NCI-H187 treated with DMSO at 0.1 percent for 48 hours (cell line): ENCODE measurements at places on chromosomes 13 and 19.

- no peak for DNase-seq
Measured at GRCh38 chr19:1254081-1254527, 5.7 kb downstream of the MIDN start.

DNA sequence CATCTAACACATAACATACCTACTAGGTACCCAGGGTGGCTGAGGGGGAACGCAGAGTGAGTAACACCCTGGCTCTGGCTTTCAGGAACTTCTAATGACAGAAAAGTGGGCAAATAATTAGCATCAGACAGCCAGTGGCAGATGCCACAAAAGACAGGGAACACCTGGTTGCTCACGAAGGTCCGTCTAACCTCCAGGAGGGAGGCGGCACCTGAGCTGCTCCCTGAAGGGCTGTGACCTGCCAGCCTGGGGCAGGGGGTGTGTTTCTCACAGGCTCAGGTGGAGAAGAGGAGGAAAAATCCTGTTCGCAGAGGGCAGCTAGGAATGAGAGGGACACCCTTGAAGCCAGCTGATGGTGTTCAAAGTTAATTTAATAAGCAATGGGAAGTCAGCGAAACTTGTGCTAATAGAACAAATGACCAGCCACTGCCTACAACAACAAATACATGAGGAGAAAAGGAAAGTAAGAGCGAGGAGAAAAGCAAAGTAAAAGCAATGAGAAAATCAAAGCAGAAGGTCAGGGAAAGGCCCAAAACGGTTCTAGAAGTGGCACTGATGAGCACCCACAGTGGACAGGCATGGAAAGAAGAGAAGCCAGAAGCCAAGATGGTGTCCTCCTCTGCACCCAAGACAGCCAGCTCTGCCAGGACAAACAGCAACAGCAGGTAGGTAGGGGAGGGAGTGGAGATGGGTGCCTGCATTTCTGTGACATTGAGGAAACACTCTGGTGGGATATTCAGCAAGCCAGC, 87.3 kb downstream of the STK24 start:
- no peak for DNase-seq

- DNase-seq, result no peak
Measured at GRCh38 chr13:96460609-96461008, 370.7 kb downstream of the HS6ST3 start.

- DNase-seq, result no peak
Measured at GRCh38 chr19:49114630-49115363, 627 bp downstream of the LIN7B start.

DNA sequence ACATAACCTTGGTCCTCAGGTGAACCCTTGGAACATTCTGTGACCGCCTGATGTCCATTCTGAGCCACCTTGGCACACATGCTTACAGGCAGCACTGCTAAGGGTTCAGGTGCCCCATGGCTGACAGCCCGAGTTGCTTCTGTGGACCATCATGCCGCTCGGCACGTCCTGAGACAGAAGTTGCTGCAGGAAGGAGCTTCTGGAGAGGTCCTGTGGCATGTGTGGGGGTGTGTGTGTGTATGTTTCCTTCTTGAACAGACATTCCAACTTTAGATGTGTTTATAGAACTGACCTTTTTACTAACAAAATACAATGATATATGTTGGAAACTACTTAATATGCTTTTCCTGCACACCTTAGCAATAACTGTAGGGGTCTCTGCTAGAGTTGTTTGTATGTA, 4.8 kb upstream of the C1QTNF9 start:
- DNase-seq, result no peak

GRCh38 chr13:27592865-27593264, 27.5 kb downstream of the LNX2 start:
- DNase-seq, result no peak

DNA sequence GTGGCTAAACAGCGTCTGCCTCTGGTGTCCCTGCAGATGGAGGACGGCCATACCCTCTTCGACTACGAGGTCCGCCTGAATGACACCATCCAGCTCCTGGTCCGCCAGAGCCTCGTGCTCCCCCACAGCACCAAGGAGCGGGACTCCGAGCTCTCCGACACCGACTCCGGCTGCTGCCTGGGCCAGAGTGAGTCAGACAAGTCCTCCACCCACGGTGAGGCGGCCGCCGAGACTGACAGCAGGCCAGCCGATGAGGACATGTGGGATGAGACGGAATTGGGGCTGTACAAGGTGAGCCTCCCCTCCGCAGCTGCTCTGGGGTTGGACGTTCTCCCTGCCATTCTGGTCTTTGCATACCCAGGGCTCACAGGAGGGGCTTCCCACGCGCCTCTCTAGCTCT, 19.9 kb downstream of the UHRF1 start:
- DNase-seq, result no peak

GRCh38 chr13:107712145-107712860, 503.0 kb downstream of the LIG4 start:
- DNase-seq, result no peak

DNA sequence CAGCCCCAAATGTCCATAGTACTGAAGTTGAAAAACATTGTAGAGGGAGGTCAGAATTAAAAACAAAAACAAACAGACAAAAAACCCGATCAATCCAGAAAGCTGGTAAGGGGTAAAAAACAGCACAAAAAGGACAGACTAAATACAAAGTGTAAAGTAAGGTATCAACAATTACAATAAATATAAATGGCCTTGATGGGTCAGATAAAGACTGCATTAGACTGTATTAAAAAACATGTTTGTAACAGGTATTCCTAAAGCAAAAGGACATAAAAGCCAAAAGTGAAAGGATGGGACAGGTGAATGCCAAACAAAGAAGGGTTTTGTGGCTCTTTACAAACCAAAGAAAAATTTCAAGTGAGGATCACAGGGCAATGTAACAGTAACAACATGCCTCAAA, 16.3 kb downstream of the ZNF329 start:
- DNase-seq, result no peak

DNA sequence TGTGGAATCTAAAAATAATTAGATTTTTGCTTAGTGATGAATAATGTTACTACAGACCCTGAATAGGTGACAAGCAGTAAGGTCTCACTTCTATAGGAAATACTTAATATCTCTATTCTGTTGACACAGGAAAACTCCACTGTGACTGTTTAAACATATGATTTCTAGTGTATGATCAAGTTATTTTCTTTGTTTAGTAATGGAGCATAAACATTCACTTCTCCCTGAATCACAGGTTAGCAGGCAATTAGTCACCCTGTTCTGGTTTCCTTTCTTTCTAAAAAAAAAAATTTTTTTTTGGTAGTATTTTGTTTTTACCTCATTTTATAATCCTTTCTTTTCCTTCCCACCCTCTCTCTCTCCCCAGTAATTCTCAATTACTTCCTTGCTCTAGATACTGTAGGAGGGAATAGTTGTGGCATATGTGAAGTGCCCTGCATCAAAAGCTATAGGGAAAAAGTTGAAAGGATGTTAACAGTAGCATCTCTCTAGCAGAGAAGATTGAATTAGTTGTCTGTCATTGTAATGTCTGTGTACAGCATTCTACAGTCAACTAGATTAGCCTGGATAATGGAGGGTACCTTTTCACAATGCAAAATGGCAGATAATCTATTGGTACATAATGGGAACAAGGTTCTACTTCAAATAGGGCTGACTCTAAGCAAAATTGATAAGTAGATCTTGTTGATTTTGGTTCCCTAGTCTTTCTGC, 3.5 kb downstream of the HS6ST3 start:
- no peak for DNase-seq

DNA sequence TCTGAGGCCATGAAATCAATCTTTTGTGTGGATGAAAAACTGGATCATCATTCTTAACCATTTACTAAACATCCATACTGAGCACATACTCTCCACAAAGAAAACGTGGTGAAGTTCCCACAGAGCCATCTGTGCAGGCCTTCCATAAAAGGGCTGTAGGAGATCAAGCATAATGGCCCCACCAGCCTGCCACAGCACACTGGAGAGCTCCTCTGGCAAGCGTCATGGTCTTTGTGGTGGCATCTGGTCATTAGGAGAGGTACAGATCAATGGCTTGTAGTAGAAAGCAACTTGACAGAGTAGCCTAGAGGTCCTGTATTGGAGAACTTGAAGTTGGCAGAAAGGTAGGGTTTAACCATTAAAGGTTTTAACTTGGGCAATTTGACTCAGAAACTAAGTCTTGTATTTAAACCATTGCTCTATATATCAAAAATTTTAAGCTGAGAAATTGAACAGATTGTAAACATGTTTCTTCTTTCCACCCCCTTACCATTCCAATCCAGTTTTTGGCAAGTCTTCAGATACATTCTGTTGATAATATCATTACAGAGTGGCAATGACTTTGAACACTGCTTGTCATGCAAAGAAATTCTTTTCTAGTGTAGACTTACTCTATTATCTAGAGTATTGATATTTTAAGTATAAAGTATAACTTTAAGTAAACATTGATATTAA, 128.3 kb downstream of the LMO7 start:
- DNase-seq, result no peak

GRCh38 chr19:2275588-2276428, 6.2 kb downstream of the PEAK3 start:
- no peak for DNase-seq

DNA sequence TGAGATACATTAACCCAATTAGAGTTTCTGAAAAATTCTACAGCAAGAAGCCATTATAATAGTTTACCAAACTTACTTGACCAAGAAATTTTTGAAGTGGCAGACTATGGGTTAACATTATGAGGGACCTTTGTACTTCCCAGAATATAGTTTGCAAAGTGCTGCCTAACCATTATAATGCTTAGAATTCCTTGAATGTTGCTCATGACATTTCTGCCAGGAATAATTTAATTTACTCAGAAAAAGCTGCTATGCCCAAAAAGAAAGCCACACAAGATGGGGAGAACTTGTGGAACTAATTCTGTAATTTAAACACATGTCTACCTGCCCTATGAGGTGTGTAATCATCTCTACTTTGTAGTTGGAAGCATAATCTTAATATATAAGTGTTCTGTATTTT, 58.1 kb upstream of the MYCBP2 start:
- DNase-seq, result no peak

DNA sequence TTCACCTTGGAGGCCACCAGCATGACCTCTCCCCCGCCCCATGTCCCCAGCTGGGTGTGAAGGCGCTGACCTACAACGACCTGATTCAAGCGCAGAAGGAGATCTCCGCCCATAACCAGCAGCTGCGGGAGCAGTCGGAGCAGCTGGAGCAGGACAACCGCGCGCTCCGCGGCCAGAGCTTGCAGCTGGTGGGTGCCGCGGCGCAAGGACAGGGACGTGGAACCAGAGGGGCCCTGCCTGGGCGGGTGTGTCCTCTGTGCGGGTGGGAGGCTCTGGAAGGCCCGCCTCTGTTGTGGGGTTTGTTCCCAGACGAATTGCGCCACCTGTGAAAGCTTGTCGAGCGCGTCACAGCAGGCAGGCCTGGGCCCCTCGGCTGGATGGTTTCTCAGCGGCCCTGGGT, 22.3 kb downstream of the PLEKHJ1 start:
- no peak for DNase-seq

DNA sequence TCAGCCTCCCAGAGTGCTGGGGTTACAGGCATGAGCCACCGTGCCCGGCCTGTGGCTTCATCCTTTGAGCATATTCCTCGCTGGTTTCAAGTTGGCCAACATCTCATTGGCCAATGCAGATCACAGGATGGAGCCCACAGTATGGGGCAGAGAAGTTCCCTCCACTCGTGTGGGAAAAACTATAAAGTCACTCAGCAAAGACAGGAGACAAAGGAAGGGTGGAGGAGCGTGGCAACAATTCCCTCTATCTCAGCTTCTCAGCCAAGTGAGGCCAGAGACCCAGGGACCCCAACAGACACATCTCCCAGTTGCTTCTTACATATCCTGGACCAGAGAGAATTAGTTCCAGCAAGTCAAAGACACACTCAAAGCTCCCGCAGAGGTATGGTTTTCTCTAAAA, 184.6 kb upstream of the SOX1 start:
- DNase-seq, result no peak

- no peak for DNase-seq
Measured at GRCh38 chr19:49844138-49845095, 6.5 kb upstream of the PTOV1 start.

DNA sequence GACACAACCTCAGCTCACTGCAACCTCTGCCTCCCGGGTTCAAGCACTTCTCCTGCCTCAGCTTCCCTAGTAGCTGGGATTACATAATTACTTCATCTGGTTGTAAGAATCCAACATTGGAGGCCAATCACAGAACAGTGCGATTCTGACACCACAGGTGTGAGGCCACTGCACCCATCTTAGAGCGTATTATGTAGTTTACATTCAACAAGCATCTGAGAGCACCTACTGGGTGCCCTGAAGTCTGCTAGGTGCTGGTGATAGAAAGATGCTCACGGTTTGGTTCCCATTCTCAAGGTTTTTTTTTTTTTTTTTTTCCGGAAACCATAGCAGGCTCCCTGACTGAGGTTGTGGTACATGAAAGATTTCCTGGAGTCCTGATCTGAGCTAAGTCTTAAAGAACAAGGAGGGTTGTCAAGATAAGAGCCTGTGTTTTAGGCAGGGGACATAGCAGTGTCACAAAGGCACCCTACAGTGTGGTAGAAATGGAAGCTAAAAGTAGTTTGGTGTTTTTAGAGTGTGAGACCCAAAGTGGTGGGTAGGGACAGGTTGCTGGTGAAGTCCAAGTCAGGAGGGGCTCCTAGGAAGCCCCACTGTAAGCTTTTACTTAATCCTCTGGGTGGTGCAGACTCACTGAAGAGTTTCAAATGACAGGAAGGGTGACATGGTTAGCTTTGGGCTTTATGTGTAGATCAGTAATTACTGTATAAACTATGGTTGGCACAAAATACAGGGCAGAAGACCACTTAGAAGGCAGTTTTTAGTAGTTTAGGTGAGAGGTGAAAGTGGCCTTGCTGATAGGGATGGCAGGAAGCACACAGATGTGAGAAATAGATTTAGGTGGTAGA, 15.2 kb downstream of the SAE1 start:
- DNase-seq, result no peak
